Right renal pelvis (tissue), 4 donors: ENCODE measurements at places on chromosomes 4 and X. TPM values are rescaled to one million over a fixed set of nuclear protein-coding genes. Genes with fewer than 3 reads are reported as not detected.

DNA sequence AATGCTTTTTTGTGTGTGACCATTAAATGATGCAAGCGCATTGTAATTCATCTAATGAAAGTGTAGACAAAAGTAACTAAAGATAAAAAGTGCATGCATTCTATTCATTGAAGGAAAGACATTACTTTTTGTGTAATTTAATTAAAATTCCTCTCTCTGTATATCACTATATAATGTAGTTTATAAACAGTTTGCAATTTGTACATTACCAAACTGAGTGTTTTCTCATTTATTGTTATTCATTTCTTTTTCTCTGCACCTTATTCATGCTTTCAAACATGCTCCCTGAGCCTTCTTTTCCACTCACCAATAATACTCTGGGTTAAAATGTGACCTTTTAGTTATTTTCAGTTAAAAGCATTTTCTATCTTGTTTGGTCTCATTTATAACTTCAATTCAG is 713.7 kb upstream of the AADAT start:
- no peak for DNase-seq

- no peak for DNase-seq
These were observed 21.3 kb upstream of the ADRA2C start for GRCh38 chr4:3744901-3745300.

- DNase-seq = no peak
These were observed 11.6 kb downstream of the DLG3 start for GRCh38 chrX:70456256-70456655.

DNA sequence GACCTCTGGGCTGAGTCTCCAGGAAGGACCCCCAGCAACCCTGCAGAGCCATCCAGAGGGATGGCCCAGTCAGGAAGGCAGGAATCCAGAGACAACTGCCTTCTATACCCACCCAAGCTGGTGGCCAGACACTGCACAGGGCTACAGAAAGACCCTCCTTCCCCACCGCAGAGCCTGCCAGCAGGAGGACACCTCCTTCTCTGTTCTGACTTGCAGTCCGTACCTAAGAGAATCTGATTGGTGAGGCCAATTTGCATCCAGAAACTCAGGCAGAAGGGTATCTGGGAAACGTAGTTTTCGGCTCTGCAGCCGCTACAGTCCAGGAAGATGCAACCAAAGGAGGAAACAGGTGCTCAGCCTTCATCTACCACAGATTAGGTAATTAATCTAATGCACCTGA is 155.4 kb upstream of the FRG1 start:
- DNase-seq = no peak

DNA sequence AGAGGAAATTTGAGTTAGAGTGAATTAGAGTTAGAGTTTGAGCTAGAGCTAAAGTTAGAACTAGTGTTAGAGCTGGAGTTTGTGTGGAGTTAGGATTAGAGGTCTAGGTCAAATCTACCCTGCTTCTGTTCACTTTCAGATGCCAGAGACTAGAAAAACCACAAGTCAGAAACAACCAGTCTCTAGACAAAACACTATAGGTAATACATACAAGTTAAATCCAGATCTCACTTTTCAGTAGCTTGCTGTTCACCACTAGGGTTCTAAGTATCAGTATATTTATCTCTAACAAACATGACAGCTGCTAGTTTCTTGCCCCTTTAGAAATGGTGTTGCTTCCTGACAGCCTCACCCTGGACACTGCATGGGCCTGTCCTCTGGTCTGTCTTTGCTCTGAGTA is 300.7 kb downstream of the ARAP2 start:
- no peak for DNase-seq

DNA sequence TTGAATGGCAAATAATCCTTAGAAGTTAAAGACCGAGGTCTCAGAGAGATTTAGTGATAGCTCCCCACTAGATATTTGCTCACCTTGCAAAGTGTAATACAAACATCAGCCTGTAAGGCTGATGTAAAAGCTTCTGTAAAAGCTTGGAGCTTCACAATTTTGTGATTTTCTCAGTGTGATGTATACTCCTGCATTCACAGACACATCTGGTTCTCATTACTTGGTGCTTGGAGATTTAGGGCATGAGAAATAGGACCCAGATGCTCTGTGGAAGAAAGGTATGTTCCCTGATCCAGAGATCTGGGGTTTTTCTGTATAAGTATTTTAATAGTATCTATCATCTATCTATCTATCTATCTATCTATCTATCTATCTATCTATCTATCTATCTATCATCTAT is 1664.3 kb downstream of the C4orf33 start:
- no peak for DNase-seq

- DNase-seq = no peak
These were observed 111.1 kb downstream of the ADRA2C start for GRCh38 chr4:3877236-3877635.

GRCh38 chrX:17187136-17187756 is 187.8 kb upstream of the NHS start:
- no peak for DNase-seq

DNA sequence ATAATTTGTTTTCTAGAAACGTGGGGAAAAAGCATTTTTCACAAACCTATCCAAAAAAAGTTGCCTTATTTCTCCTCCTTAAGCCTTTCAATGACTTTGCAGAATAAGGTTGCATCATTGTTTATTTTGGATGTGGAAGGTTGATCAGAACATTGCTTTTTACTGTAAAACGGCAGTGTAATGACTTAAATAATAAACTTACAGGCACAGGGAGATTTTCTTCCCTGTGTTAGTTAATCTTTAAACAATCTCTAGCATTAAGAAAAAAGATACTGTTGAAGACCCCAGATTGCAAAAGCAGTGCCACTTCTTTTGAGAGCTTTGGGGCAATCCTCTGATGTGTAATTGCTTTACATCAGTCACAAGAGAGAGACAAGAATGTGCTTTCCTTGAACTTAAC is 153.4 kb downstream of the ARX start:
- DNase-seq = no peak

DNA sequence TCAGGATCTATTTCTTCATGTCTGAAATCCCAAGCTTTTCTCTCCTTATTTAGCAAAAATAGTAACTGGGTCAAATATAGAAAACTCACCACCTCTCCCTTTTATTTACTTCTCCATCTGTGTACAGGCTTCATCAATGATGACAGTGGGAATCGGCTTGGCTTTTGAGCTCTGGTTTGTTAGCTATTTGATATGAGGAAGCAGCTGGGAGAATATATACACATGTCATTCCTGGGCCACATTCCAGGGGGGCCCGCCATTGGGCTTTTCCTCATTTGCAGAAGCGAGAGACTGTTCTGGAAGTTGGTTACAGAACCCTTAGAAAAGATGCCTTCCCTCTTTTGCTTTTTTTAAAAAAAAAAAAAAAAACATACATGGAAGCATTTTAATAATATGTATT is 107.4 kb upstream of the F9 start:
- DNase-seq = no peak

GRCh38 chr4:176549161-176549865 is 229.5 kb downstream of the SPCS3 start:
- no peak for DNase-seq

GRCh38 chr4:41323706-41324105 is 67.0 kb downstream of the UCHL1 start:
- no peak for DNase-seq

- DNase-seq = no peak
These were observed 62.3 kb downstream of the ACOX3 start for GRCh38 chr4:8378101-8378724.

DNA sequence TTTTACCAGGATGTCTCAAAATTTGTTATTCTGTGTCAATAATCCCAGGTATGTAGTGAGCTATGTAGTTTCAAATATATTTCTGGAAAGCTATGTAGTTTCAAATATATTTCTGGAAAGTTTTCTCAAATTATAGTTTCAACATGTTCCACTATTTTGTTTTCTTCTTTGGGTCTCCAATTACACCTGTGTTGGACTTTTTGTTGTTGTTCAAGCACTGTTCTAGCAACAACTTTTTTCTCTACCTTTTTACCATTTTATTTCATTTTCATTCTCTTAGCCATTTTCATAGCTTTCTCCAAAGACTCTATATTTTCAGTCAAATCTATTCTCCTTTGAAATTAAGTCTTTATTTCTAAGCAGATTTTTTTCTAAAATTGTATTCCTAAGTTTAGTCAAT is 88.4 kb downstream of the LCORL start:
- no peak for DNase-seq

GRCh38 chr4:151325111-151325948 is at the start of gene SH3D19:
Gene SH3D19, minus strand, starts transcription at chr4:151325605. Its CDS starts 253 bp downstream, at chr4:151325352.
- DNase-seq = peak; percentile 32

GRCh38 chr4:73392936-73393335 is 11.2 kb upstream of the ALB start:
- DNase-seq = no peak

DNA sequence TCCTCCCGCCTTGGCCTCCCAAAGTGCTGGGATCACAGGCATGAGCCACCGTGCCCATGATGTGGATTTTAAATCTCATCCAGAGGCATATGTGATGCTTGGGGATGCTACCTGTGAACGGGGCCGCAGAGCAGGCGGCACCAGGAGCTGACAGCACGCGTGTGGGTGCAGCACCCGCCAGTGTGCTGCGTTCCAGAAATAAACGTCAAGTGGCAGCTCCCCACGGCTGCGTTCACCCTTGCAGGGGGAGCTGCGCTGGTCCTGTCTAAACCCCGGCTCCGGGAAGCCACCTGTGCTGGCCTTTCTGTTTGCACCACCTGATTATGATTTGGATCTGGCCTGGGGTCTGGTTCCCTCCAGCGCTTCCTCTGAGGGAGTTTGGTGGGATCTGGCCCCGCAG is 77.8 kb downstream of the SORCS2 start:
- DNase-seq = no peak

DNA sequence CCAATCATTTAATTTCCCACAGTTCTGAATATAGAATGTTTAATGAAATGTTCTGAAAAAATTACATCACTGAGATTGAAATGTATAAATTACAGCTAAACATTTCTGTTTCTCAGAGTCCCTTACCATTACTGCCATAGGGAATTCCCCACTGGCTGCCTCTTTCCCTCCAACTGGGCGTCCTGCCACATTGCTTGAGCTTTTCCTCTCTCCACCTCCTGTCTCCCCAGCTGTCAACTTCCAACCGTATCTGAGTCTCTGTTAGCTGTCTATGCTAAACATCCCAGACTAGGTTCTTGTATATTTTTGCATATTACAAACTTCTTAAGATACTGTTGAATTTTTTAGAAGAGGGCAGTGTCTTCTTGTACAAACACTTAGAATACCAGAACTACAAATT is 407.3 kb upstream of the SLIT2 start:
- no peak for DNase-seq

Gene GYPA
- polyA plus RNA-seq = 2.7 TPM

Gene FAM47B
- not detected for polyA plus RNA-seq

Gene FAM47A
- not detected for polyA plus RNA-seq

Gene TASL
- polyA plus RNA-seq = 0.36 TPM

Gene NXF2
- not detected for polyA plus RNA-seq

Gene BEX4
- 189 TPM for polyA plus RNA-seq

Gene FGFBP1
- 0.14 TPM for polyA plus RNA-seq

Gene STBD1
- polyA plus RNA-seq = 2.0 TPM
